Cortex of kidney (tissue), 1 donor: ENCODE measurements at places on chromosomes 11 and 22.

DNA sequence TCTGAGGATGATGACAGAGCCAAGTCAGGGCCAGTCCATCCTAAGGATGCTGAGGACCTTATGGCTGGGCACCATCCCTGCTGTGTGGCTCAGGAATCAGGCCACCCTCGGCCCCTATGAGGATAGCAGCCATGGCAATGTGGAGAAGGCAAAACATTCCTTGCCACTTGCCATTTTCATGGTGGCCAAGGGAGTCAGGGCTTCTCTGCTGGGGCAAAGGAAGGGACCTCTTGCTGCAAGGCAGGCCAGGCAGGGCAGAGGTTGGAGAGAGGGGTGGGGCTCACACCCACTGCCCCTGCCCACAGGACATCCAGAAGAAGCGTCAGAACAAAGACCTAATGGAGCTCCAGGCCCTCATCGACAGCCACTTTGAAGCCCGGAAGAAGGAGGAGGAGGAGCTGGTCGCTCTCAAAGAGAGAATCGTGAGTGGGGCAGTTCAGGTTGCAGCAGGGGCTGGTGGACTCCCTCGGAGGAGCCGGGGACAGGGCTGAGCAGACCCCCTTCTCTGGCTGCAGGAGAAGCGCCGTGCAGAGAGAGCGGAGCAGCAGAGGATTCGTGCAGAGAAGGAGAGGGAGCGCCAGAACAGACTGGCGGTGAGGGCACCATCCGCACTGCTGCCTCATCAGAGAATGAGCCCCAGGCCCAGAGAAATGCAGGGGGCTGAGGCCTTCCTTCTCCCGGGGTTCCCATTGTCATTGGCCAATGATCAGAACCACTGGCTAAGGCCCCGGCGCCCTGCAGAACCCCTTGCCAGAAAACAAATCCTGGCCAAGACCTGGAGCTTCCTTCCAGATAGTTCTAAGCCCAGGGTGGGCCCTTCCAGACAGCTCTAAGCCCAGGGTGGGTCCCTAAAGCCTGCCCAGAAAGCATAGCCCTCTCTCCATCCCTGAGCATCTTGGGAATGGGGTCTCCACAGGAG lies 13.5 kb upstream of the MRPL23 start:
- no peak for DNase-seq

DNA sequence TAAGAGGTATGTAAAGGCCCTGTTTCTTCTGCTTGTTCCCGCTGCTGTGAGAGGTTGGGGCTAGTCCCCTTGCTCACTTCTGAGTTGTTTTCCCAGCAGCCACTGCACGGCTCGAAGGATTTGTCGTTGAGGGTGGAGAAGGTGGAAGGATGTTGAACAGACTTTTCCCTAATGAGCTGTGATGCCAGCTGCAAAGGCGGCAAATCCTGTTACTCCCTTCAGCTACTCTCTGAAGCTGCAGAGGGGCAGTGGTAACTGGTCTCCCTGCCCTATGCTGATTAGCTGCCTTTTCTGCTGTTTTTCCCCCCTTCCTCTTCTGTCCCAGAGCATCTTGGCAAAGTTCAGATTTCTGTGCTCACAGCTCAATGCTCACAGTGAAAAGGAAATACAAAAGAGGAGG lies 90.4 kb upstream of the SLC25A18 start:
- no peak for DNase-seq

DNA sequence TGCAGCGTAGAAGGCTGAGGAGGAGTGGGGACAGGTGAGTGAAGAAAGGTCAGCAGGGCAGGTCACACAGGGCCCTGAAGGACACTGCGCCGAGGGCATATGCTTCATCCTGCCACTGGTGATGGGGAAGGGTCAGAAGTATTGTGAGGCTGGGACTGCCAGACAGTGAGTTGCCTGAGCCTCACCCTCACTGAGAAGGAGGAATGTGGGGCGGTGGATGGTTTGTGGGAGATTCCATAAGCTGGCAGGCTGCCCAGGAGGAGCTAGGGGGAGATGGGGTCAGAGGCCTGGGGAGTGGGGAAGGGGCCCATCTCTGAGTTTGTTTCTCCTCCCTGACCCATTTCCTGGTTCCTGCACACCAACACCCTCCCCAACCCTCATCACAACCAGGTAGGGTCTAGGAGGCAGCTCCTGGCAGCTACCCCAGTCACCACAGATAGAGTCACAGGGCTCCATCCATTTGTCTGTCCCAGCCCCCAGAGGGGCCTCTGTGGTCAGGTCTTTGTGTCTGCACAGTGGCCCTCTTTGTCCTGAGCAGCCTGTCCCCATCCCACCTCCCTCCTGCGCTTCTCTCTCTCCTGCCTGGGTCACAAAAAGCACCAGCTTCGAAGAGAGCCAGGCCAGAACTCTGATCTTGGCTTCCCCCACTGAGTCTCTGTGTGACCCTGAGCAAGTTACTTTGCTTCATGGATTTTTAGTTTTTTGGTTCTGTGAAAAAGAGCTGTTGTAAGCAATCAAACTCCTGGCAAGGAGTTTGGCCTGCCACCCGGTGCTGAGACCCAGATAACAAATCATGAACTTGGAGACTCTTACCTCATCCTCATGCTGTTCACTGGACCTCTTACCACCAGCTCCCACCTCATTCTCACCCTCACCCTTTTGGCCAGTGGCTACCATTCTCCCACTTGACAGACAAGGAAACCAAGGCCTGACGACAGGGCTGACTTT lies 4.6 kb upstream of the P2RY2 start:
- no peak for DNase-seq

- no peak for DNase-seq
Observed at GRCh38 chr11:62269654-62270278, at the start of gene SCGB2A2. Gene SCGB2A2, plus strand, starts transcription at chr11:62270158. Its CDS starts 59 bp downstream, at chr11:62270217.

DNA sequence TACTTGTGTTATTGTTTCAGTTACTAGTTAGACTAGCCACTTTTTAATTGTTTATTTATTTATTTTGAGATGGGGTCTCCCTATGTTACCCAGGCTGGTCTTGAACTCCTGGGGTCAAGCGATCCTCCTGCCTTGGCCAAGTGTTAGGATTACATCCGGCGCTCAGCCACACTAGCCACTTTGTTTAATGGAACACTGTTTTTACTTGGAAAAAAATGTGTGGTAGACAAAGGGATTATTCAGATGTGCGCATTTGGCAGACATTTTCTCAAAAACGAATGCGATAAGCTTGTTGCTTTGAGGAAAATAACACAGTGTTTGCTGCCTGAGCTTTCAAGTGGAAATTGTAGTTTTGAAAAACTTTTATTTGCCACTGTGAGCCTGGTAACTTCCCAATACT lies 51.0 kb downstream of the CTNND1 start:
- no peak for DNase-seq

- no peak for DNase-seq
Observed at GRCh38 chr11:26019386-26019785, 312.5 kb upstream of the ANO3 start.
